Activated naive CD4-positive, alpha-beta T cell treated with anti-CD3 and anti-CD28 coated beads, Interleukin-2, amount 50 U/mL, for 16 hours (primary cell): ENCODE measurements at places on chromosomes 6 and 20.

DNA sequence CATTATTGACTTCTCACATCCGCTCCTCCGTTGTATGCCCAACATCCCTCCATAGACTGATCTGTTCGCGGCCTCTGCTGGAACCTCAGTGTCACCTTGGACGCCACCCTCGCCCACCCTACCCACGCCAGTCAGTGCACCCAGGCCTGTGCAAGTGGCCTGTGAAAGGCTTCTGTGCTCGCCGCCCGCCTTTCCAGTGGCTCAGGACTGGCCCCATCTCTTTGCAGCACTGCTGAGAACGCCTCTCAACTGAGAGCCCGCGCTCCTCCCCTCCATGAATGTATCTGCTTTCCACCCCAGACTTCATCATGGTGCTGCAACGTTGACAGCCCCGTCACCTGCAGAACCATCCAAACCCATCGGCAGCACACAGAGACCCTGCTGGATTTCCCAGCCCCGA is 227.3 kb upstream of the QKI start:
- no peak for DNase-seq

- DNase-seq: no peak
Measured at GRCh38 chr6:30769853-30770524, 25.6 kb upstream of the IER3 start.

- no peak for DNase-seq
Measured at GRCh38 chr6:14704383-14705271, 541.2 kb upstream of the JARID2 start.

GRCh38 chr20:46267108-46268105 is 40.9 kb downstream of the CDH22 start:
- DNase-seq: no peak

- no peak for DNase-seq
Measured at GRCh38 chr6:144778773-144779492, 493.8 kb downstream of the UTRN start.

- DNase-seq: no peak
Measured at GRCh38 chr6:159121486-159121885, 47.7 kb upstream of the FNDC1 start.

DNA sequence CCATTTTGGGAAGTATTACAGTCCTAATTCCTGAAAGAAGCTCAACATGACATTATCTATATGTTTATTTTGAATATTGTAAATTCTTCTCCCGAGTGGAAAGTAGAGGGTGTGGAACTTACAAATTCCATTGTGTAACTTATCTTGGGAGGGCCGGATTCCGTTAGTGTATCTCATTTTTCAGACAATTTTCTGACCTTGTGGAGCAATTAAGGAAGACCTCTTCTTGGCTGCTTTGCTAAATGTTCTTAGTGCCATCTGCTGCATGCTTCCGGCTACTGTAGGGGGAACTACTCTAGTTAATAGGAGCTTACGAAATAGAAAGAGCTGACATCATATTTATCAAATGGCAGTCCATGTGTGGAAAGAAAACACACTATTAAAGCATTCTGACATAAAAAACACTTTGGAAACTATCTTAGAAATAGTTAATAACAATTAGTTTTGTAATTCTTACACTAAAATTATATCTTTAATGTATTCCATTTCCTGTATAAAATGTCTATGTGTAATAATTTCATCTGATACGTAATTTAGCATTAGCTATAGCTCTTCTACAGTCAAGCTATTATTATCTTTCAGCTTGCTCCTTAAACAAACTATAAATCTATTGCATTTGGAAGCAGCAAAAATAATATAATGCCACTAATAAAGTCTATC is 41.5 kb upstream of the KCNQ5 start:
- DNase-seq: no peak

DNA sequence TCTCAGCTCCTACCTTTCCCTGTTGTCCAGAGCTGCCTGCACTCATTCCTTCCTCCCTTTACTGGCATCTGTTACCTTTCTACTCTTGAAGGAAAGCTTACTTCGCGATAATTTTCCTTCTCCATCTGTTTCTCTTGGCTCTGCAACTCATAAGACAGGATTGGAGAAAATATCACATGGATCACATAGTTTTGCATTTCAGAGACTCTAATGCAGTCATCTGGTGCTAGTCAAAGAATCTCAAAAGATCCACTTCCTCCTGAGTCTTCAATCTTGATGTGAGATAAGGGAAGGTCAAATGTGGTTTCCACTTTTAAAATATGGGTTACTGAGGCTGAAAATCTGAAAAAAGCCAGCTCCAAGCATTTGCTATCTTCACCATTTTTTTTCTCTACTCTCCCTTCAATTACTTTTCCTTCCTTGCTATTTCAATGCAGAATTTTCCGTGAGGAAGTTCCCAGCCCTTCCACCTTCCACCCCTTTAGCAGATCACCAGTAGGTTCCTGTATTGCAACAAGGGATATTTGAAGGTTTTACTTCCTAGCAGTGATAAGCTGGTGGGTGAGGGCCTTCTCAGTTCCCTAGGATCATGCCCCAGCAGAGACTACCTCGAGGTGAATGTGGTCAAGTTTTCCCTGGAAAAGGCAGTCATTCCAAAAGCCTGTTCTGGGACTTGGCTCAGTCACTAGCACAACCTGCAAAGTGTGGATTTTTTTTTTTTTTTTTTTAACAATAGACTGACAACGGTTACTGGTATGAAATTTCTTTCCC is 62.8 kb upstream of the LRRC1 start:
- no peak for DNase-seq

GRCh38 chr20:34915131-34915530 is 38.7 kb downstream of the ACSS2 start:
- DNase-seq: no peak

DNA sequence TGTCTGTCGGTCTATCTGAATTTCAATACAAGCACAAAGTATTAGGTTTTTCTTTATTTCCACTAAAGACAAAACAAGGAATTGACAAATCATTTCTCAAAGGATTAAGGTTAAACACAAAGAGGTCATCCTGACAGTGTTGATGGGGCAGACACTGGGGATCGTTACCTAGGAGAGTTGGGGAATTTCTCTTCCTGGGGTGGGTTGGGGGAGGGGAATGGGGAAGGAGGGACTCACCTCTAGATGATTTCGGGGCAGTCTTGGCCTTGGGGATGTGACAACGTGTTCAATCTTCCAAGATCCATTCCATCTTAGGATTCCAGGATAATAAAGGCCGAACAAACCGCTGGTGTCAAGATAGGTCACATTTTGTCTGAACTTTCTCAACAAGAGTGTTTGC is 35.4 kb upstream of the FOXA2 start:
- DNase-seq: no peak

- no peak for DNase-seq
Measured at GRCh38 chr6:153150752-153151440, 19.8 kb upstream of the RGS17 start.

DNA sequence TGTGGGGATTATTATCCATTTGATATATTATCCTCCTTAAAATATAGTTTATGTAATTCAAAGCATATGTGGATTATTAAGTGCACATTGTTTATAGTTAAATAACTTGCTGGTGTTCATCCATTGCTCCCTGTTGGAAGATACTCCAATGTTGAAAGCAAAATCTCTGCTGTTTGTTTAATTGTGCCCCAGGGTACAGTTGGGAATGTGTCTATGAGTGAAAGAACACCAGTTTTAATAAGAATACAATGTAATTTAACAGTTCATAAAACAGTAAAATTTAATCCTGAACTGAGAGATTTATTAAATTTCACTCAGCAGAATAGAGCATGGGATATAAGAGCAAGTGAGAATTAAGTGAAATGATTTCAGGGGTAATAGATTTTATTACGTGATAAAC is 364.9 kb downstream of the GRIK2 start:
- no peak for DNase-seq

DNA sequence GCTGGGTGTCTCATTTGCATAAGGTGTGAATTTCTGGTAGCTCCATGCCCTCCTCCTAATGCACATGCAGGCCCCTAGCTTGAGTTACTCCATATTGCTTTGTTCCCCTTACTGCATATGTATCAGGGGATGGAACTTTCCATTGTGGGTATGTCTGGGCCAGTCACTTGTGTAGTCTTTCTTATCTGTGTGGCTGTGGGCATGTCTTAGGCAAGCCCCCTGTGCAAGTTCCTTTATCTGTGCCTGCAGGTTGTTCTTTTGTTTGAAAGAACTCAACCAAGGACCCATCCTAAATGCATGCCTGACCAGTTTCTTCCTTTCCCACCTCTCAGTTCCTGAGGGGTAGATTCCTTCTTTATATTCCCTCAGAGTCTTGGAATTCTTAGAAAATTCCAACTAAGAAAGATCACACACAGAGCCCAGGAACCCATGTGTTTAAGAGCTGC is 23.6 kb downstream of the MBOAT1 start:
- DNase-seq: no peak

DNA sequence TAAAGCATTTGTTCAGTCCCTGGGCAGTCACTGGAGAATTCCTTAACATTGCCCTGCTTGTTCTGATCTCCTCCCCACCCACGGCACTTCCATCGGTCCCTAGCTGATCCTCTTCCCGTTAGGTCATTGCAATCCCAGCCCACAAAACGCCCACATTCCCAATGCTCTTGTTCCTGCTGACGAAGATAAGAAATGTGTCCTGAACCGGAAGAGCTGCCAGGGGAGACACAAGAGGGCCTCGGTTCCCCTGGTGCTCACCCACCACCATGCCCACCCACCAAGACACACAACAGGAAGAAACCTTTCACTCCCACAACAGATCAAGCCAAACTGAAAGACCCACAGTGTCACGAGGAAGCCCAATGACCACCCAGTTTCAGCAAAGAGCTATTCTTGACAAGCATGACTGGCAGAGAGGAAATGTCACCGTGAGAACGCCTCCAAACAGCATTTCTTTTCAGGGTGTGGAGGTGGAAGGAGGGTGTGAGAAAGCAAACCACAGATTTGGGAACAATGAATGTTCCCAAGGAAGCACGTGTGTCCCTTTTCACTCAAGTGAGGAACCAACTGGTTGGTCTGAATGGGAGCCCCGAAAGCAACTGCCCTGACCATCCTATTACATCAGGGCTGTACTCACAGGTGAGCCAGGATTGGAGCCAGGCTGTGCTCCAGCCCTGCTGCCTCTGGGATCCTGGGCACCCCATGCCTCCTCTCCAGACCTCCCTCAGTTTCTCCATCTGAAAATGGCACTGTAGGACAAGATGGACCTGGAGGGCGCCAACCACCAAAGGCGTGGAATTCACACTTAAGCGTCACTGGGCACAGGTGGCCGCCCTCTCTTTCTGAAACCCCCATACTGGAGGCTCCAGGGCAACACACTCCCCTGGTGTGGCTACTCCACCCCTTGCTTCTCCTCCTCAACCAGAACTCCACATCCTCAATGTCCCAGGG is 97.5 kb downstream of the ZMYND8 start:
- no peak for DNase-seq

- no peak for DNase-seq
Measured at GRCh38 chr6:43278524-43279078, 19.5 kb upstream of the SLC22A7 start.

- peak; percentile 80 for DNase-seq
Measured at GRCh38 chr6:13873288-13874190, 51.2 kb upstream of the RNF182 start.

DNA sequence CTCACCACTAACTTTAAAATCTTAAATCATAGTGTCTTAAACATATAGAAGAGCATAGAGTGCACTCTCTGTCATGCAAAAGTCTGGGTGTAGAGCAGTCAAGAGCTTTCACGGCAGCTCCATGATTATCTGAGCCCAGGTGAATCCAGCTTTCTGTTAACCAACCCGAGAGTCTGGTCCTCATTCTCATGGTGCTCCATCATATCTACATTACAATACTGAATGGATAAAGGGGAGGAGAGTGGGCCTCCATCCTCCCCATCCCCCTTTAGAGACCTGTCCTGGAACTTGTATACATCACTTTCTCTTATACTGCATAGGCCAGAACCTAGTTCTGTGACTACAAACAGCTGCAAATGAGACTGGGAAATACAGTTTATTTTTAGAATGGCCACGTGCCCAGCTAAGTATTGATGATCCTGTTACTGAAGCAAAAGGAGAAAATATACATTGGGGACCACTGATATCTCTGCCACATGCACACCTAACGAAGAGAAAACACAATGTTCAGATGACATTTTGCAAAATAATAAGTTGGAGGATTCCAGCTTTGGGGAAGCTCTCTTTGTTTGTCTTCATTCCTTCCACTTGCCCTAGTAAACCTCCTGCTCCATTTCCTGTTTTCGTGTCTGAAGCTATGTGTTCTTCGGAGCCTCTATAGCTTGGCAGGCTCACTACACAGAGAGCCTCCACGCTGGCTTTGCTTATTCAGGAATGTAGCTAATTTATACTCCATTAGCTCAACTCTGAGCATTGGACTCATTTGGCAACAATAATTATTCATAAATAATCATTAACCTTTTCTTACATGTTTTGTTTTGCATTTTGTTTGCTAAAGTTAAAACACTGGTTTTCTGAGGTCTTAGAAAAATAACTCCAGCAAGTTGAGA is 110.1 kb downstream of the IYD start:
- DNase-seq: no peak

- no peak for DNase-seq
Measured at GRCh38 chr6:125662296-125662695, 87.1 kb upstream of the HEY2 start.

DNA sequence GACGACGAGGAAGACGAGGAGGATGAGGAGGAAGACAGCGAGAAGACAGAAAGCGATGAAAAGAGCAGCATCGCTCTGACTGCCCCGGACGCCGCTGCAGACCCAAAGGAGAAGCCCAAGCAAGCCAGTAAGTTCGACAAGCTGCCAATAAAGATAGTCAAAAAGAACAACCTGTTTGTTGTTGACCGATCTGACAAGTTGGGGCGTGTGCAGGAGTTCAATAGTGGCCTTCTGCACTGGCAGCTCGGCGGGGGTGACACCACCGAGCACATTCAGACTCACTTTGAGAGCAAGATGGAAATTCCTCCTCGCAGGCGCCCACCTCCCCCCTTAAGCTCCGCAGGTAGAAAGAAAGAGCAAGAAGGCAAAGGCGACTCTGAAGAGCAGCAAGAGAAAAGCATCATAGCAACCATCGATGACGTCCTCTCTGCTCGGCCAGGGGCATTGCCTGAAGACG is 116.9 kb downstream of the TMEM242 start:
- DNase-seq: no peak

GRCh38 chr20:62622178-62622876 is 20.0 kb upstream of the SLCO4A1 start:
- no peak for DNase-seq

GRCh38 chr20:17611540-17612286 is 41.8 kb downstream of the DSTN start:
- DNase-seq: peak; percentile 38

GRCh38 chr6:5270093-5270680 is 8.9 kb downstream of the FARS2 start:
- no peak for DNase-seq

- no peak for DNase-seq
Measured at GRCh38 chr6:35016502-35017321, 124.4 kb downstream of the TCP11 start.

DNA sequence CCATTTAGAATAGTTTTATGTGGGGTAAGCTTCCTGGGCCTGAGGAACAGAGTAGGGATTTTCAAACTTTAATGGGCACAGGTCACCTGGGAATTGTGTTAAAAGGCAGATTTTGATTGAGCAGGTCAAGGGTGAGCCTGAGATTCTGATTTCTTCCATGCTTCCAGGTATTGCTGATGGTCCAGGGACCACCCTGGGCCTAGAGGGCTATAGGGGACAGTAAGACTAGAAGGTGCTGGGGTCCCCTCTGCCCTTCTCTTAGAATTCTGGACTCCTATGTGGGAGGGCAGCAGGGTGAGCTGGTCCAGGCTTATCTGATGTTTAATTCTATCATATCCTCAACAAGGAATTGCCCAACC is 2.6 kb downstream of the DDR1 start:
- DNase-seq: no peak
